ENCODE measurements at places on chromosomes 2 and 18.

- DNase-seq: no peak
Observed at GRCh38 chr18:23661735-23662308, 889 bp downstream of the ANKRD29 start.

DNA sequence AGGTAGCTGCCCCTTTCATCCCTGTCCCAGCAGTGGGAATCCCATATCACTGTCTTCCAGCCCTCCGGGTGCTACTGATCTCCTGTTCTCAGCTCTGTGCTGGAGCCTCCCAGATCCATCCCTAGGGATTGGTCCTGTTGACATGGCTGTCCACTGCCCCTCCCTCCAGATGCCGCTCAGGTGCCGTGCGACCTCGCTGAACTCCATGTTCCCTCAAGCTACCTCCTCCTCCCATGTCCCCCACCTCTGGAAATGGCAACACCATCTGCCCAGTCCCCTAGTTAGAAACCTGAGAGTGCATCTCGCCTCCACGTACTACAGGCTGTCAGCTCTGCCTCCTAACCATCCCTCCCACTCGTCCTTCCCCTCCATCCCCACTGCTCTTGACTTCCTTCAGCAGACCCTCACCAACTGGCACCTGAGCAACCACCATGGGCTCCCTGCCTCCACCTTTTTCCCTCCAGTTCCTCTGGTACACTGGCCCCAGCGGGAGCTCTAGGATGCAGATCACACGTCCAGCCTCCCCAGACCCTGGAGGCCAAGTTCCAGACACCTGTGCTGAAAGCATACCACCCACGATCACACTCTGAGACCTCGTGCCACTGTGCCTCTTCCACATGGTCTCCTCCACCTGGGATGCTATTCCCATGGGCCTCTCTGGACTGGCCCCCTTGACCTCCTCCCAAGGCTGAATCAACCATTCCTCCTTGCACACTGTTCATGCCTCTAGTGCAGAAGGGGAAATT is 106.8 kb downstream of the KLHL29 start:
- DNase-seq: no peak

DNA sequence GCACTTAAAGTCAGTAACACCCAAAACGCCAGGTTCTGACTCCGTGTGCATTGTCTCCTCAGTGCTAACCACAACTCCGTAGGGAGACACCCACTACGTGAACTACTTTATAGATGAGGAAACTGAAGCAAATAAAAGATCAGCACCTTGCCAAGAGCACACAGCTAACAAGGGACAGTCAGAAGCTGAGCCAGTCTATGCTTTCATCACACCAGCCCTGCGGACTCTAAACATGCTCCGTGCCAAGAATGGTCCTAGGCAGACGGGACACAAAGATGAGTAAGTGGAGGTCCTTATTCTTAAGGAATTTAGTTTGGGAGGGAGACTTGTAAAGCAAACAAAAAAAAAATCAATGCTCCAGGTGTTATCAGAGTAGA is 9.6 kb downstream of the MBOAT2 start:
- no peak for DNase-seq

- DNase-seq: no peak
Observed at GRCh38 chr18:31101183-31102024, 817 bp downstream of the DSC2 start.

GRCh38 chr2:31170071-31170698 is 31.9 kb upstream of the GALNT14 start:
- peak; percentile 38 for DNase-seq

GRCh38 chr18:46163091-46163490 is 58.9 kb downstream of the HAUS1 start:
- no peak for DNase-seq

DNA sequence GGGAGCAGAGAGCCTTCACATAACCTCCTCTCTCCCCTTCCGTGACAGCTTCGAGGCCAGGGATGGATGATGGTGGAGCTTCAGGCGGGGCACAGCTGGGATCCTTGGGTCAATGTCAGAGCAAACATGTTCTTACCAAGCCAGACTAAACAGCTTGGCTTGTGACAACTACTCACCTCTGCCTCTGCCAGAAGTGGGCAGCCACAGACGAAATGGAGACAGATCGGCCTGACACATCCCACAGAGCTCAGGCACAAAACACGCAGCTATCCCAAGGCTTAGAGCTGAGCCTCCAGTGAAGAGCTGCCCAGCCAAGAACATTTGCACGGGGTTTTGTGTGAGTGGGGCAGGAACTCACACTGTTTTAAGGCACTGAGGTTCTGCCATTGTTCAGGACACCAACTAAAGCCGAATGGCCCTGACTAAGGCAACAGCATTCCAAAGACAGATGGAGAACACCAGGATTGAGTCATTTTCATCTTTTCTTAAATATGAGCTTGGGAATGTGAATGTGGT is 12.8 kb downstream of the PXDN start:
- no peak for DNase-seq

DNA sequence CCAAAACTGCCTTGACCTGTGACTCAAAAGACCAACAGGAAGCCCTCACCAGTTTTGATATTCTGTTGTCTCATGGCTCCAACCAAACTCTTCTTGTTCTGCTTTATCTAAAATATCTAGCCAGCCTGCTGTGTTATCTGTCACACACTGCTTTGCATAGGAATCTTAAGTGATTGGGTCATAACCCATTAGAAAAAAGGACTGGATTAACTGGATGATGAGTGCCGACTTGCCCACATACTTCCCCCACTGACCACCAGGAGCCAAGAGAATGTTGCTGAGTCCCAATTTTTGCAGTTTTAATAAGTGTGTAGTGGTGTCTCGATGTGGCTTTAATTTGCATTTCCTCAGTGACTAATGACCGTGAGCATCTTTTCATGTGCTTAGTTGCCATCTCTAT is 6.5 kb downstream of the MOGAT1 start:
- no peak for DNase-seq

GRCh38 chr2:195612611-195613495 is 44.2 kb upstream of the SLC39A10 start:
- peak; percentile 30 for DNase-seq

- peak; percentile 36 for DNase-seq
Observed at GRCh38 chr2:112121682-112122254, 16.4 kb upstream of the FBLN7 start.

DNA sequence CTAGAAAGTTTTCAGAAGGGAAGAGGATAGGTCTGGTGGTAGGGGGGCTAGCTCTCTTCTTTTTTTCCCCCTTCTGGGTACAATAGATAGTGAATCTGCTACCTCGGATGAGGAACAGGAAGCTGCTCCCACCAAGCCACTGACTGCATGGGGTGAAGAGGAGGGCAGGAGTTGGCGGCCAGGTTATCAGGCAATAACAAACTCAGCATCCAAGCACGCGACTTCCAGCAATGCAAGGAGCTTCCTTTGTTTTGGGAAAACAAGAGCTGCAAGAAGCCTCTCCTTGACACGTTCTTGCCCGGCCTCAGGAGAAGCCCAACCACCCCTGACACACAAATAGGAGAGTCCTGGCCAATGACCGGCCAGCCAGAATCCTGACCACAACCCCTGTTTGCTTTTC is 32.2 kb downstream of the NHEJ1 start:
- no peak for DNase-seq

DNA sequence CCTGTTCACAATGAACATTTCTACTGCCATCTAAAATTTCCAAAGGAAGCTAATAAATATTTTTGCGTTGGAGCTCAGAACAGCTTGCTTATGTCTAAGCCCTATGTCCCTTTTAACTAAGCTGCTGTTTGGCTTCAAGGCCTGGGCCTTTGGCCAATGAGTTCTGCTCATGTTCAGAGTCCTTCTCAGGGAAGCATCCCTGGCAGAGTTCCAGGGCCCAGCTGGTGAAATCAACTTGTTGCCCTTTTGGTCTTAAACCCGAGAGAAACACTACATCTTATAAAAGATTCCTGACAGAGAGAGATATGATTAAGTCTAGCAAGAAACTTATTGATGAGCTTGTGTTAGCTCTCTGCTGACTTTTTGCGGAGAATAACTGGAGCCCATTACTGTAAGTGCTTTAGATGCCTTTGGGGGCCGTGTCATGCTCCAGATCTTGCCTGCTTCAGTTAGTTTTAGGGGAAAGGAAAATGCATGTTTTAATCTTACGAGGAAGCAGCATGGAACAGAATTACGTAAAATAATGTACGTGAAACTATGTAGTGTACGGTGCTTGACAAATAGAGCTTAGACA is 102.5 kb upstream of the NOSTRIN start:
- DNase-seq: no peak

DNA sequence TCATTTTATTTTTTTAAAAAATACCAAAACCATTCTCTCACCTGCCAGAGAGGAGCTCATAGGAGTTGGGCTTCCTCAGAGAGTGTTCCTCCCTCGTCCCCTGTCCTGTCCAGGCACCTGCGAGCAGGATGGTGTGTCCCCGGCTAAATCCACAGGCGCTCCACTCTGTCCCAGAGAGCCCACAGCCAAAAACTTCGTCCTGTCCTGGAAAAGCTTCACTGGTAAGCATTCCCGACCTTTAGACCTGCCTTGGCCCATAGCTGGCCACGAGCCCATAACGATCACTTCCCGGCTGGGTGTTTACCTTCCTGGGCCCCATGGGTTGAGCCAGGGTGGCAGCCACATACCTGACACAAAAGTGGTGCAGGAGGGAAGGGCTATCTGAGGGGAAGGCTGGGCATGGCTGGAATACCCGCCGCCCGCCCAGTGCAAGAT is at the start of gene NGEF:
NGEF (minus strand) TSS at position 230 of the 435 bp plus-strand sequence. CDS start 38,366 bp downstream, outside the sequence.
- no peak for DNase-seq

DNA sequence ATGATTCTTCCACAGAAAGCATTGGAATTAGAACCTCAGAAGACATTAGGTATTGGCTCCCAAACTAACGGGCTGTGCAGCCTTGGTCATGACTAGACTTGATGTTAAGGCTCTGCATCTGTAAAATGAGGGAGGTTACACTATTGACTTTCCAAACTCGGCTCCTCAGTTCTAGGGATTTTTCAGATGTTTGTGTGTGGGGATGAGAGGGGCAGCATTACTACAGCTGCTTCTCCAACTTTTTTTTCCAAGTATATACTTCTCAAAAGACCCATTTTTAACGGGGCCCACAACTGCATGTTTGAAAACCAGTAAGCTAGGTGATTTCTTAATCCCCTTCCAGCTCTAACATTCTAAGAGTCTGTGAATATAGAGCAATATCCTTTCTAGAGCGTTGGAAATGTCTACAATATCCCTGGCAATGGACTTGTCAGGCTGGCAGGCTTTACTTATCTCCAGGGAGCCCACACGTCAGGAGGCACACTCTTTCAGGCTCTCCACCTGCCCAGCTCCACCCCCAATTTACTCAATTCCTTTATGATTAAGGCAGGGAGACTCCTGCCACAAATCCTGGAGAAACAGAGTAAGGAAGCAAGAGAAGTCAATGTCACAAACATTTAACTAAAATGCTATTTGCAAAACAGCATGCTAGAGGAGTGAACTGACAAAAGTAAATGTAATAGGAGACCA is 844 bp upstream of the MPV17 start:
- no peak for DNase-seq

GRCh38 chr18:7840411-7840810 is 273.3 kb downstream of the PTPRM start:
- no peak for DNase-seq

DNA sequence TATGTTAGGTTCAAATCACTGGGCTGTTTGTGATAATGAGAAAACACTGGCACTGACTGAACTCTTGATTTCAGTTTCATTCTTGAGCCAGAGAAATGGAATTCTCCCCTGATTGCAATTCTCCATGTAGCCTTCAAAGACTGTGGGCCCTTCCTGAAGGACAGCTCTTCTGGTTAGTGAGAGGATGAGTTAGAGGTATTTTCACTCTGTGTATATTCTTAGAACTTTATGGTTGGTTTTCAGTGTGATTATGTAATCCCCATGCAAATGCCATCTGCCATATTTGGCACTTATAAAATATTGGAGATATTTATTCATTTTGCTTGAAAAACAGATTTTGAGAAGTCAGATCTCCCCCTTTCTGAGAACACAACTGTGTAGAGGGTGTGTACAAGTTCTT is 323.7 kb downstream of the SLC4A3 start:
- no peak for DNase-seq

DNA sequence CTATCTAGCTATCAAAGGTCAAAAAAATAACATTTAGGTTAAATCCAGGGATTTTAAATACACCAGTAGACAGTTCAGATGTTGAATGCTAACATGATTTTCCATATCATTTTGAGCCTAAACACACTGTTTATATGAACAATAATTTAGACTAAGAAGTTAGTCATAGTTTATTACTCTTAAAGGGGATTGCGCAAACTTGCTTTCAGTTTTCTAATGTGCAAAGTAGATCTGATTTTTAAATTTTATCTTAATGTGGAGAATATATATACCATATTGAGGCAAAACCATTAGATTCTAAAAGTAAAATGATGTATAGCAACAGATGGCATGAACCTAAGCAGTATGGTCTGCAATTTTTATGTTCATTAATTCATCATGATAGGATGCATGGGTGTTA is 76.6 kb downstream of the CDH7 start:
- DNase-seq: no peak

DNA sequence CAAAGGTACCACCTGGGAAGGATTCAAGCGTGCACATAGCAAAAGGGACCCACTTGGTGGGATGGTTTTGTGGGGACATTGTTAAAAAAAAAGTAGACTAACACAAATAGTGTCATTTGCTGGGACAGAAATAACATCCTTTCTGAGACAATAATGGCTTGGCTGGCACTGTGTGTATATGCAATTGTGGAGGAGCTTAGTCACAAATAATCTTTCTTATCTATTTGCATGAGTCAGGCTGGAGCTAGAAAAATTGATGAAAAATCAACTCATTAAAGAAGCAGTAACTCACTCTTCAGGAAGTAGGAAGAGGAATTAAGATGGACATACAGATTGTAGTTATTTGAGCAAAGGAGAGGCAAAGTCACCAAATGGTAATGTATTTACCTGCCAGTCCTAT is 29.5 kb upstream of the ITGB6 start:
- DNase-seq: no peak

DNA sequence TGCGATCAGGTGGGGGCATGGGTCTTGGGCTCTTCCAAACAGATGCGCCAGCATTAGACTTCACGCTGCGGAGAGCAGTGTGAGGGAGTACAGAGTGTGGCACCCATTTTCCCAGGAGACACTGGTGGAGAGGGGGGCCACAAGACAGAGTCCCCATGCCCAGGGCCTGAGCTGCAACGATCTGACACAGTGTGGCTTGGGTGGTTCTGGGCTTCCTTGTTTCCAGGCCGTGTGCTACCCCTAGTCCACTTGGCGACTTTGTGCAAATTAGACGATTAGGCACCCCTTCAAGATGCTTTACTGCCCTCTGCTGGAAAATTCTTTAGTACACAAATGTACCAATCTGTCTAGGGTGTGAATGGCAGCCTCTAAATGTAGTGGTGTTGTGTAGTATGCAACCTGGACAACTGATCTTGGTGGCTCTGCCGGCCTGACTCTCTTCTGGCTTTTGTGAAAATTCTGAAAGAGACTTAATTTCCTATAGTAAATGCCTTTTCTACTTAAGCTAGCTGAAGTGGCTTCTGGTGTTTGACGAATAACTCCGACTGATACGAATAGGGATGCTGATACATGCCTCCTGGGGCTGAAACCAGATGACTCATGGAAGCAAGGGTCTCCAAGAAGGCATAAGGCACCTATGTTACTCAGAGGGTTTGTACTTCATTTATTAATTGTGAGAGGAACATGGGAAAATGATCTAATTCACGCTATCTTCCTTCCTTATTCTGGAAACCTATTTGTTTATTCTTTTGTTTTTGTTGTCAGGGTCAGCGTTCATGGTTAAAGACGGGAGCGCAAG is 92.3 kb upstream of the SMAD2 start:
- no peak for DNase-seq

- no peak for DNase-seq
Observed at GRCh38 chr2:80815259-80815658, 510.7 kb upstream of the LRRTM1 start.
